Lower leg skin (tissue), 4 donors: ENCODE measurements at places on chromosomes 3 and 15. TPM values are rescaled to one million over a fixed set of nuclear protein-coding genes. Genes with fewer than 3 reads are reported as not detected.

The CYP1A1 gene
- total RNA-seq: 3.4 TPM

DNA sequence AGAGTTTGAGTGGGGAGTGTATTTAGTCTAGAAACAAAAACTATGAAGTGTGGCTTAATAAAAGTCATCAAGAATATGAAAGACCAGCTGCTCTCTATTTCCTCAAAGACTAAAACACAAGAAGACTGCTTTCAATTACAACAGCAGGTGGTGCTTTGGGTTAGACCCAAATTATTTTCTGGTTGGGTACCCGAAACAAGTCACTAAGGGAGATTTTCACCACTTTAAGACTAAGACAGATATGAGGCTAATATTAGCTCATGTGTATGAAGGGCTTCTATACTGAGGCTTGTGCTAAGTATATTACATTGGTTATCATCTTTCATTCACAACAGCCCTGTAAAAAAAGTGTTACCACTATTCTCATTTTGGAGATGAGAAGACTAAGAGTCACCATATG is 43.1 kb downstream of the COL8A1 start:
- no peak for DNase-seq

- no peak for DNase-seq
Measured at GRCh38 chr3:183551930-183552329, 3.6 kb downstream of the KLHL6 start.

GRCh38 chr3:160210799-160211221 is 14.4 kb upstream of the C3orf80 start:
- no peak for DNase-seq

DNA sequence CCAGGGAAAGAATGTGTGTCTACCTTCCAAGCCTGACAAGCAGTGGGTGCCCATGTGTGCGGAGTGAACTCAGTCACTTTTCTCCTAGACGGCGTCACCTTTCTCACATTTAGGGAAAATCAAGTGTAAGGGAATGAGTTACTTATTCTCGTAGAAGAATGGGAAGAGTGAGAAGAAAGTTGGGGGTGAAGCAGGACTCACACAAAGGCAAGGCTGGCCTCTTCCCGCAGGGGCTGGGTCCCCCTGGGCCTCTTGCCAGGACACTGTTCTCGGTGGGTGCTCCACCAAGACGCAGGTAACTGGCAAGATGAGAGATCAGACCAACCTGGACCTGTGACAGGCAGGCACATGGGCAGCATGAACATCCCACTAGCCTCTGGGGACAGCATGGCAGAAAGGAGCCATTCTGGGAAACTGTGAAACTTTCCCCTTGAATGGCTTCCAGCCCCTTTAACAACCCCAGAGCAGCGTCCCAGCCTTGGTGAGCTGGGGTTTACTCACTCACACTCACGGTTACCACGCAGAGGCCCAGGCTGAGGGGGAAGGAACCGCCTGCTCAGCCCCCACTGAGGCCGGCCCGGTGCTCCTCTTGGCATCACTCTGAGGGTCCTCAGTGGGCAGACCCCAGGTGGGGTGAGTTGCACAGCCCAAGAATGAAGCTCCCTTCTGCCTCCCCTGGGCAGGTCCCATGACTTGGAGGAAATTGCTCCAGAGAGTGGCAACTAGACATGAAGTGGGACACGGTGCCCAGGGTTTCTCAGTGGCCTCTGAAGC is 15.0 kb upstream of the SRP14 start:
- no peak for DNase-seq

GRCh38 chr3:71607364-71607763 is 23.8 kb upstream of the FOXP1 start:
- DNase-seq: no peak

The RTP1 gene
- total RNA-seq: not detected

The TMEM212 gene
- total RNA-seq: not detected

- no peak for DNase-seq
Measured at GRCh38 chr15:51579012-51579411, 43.6 kb downstream of the DMXL2 start.

DNA sequence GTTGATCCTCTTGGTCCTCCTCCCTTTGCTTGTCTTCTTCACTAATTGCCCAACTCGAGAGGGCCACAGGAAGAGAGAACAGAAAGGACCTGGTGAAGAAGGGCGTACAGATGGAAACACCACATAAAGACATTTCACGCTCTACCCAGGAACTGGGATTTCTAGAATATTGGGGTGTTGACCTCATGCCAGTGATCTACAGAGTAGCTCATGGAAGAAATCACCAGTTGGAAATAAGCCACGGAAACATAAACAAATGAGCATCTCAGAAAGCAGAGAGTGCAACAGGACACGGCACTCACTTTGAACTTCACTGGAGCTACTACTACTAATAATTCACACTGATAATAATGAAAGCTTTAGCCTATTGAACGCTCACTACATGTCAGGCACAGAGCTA is 84.6 kb upstream of the ARHGEF3 start:
- DNase-seq: no peak

DNA sequence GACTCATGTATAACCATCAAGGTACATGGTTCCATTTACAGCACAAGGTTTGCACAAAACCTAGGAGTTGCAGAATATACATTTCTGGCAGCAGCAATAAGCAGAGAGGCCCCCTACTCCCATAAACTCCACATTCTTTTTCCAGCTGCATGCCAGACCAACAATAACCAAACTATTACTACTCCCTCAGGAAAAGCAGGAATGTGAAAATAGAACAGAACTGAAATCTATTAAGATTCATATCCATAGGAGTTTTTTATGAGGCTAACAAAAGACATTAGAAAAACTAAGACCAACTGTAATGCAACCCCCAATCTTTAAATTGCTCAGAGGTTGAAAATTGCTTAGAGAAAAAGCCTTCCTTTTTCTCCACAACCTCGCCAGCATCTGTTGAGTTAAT is 27.6 kb upstream of the TOP2B start:
- DNase-seq: no peak

The THRB gene
- total RNA-seq: 19.8 TPM

The TRMT10C gene
- total RNA-seq: 19.6 TPM

DNA sequence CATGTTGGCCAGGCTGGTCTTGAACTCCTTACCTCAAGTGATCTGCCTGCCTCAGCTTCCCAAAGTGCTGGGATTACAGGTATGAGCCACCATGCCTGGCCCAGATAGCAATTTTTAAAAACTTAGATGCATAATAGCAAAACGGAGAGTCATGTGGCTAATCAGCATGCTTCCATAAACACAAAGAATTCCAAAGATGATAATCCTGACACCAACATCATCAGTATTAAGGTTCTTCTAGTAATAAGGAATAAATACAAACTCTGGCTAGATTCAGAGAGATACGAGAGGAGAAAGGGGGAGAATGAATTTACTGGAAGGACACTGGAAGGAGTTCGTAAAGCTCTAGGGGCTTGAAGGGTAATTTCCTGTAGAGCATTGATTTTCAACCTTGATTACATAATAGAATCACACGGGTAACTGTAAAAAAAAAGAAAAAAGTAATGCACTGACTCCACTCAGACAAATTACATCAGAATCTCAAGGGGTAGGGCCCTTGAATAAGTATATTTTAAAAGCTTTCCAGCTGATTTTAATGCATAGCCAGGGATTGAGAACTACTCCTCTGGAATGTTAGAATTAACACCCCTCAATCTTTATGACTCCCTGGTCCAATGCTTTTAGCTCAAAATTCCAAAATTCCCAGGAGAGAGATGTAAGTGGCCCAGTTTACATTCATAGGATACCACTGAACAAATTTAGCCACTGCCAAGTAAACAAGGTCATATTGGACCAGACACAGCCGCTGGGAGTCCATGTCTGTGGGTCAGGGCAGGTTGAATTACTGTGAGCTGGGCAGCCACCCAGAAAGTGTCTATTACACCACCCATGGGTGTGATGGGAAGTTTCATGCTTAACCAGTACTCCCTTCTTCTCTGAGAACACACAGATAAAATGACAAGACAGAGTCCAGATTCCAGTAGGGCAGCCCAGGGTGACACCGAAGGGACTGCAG is 243.9 kb downstream of the TBL1XR1 start:
- DNase-seq: no peak

DNA sequence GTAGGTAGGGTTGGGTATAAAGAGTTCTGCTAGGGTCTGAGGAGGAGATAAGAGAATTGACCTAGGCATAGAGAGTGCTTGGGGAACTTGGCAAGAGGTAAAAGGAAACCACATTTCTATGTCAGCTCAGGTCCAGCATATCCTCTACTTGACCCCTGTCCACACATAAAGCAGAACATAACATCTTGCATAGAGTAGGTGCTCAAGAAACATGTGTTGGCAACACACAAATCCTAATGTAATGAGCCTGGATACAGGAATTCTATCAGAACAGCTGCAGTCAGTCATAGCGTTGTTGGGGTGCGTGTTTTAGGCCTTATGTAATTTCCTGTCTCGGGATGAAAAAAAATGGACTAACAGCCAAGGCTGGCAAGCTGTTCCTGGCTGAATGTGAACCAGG is 35.0 kb upstream of the PLCL2 start:
- DNase-seq: no peak

DNA sequence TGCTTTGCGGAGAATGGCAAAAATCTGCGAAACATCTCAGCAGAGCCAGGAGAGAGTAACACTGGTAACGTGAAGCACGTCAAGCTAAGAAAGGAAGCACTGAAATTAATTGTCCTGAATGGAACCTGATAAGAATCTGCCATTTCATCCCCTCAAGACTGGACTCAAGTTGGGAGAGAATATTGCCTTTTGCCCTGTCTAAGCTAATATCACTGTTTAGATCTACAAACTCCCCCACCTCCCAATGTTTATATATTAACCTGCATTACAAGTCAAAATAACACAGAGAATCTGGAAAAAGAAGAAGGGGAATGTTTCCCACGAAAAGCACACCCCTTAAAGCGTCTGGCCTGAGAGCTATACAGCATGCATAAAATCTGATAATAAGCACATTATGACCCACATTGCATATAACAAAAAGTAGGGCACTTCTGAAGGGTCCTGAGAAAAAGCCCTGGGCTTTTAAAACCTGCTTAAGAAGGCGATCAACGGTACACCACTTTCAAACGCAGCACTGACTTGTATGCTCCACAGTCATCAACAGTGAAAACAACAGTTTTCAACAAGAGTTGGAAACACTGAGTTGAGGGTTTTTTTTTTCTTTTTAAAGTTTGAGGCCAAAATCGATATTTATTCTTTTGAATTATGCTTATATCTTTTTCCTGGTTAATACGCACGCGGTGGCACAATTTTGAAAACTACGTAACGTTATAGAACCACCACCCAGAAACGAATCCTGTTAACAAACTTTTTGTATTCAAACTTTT is 1.4 kb upstream of the KAT2B start:
- DNase-seq: no peak

The GPR27 gene
- 4.5 TPM for total RNA-seq

DNA sequence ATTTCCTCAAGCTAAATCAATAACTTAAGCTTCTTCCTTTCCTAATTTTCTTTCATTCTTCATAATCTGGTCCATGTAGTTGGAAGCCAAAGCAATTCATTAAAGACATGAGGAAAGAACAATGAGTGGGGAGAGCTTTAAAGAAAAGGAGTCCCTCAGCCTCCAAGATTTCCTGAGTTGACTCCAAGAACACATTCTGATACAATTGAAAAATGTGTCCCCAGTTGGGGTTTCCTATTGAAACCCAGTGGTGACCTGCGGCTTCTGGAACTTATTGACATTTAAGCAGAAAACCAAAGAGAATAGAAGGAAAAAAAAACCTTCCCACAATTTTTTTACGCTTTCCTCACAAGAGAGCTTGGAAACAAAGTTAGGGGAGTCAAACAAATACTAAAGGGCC is 37.0 kb downstream of the ATP8B4 start:
- DNase-seq: no peak

DNA sequence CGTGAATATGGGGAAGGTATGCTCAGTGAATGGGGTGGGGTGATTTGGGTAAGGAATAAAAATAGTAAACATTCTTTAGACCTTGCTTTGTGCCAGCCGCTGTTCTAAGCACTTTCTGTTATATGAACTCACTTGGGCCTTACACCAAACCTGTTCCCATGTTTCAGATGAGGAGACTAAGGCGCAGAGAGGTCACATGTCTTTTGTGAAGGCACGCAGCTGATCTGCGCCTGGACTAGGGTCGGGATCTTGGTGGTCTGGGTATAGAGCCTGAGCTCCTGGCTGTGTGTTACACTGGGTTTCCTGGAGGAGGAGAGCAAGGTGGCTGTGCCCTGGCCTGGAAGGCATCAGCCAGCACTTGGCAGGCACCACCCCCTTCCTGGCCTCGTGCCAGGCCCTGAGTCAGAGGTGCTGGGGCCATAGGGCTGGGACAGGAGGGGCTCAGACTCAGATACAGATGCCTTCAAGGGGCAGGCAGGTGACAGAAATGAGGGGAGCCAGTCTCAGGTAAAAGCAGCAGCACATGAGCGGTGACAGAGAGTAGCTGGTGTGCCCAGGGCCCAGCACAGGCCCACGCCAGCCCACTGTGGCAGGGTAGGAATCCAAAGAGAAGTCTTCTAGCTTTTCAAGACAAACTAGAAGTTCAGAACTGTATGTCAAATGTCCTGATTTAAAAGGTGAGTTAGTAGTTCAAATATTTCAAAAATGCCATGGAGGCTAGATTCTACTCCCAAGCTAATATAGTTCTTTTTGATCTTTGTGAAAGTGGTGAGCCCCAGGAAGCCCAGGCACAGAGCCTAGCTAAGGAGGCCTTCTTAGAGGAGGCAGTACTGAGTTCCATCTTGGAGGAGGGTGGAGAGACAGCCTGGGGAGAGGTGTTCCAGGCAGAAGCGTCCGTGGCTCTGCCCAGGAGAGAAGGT is 83.1 kb downstream of the DNAJB8 start:
- no peak for DNase-seq

- no peak for DNase-seq
Measured at GRCh38 chr3:27209617-27210264, 159.4 kb downstream of the NEK10 start.

DNA sequence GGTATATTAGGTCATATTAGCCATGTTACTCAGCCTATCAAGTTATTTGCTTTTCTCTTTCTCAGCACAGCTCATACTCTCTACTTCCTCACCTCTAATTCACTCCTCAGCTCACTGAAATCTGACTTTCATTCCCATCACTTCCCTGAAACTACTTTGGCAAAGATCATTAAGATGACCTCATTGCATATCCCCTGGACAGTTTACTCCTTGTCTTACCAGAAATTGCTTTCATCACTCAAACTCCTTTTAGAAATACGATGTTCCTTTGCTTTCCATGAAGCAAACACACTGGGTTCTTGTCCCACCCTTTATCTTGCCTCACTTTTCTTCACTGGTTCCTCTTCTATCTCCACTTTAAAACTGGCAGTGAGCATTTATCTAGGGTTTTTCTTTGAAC is 354.4 kb downstream of the TUSC7 start:
- DNase-seq: no peak

DNA sequence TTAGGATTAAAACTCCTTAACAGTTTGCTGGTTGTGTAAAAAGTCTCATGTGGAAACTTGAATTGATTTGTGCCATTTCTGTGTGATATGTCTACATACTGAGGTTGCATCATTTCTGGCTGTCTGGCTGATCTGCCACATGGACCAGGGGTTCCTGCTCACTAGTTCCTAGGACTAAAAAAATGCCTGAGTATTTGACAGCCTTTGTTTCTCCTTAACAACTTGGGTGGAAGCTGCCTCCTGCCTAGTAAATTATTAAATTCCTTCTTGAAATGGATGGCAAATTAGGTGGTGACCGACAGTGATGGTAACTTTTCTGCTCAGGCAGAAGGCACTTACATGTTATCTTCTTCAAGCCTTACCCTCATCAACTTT is 226.9 kb upstream of the MRPL3 start:
- DNase-seq: no peak

The CPLX3 gene
- 0.34 TPM for total RNA-seq

The FBXW12 gene
- not detected for total RNA-seq
